ENCODE measurements at places on chromosomes 7 and 10.

DNA sequence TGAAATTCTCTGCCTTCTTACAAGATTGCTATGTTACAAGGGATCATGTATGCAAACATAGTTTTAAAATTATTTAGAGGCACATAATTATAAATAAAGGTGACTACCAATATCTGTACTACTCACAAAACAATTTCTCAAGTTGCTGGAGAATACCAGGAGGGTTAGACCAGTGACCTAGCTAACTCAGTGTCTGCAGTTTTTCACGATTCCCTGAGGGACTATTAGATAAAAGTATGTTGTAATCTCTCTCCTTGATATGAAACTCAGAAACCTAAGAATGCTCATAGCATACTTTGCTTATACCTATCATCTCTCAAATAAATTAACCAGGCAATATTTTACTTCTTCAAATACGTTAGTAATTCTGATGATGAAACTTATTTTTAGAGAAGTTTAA lies 534.0 kb upstream of the ANKRD30A start:
- no peak for DNase-seq

DNA sequence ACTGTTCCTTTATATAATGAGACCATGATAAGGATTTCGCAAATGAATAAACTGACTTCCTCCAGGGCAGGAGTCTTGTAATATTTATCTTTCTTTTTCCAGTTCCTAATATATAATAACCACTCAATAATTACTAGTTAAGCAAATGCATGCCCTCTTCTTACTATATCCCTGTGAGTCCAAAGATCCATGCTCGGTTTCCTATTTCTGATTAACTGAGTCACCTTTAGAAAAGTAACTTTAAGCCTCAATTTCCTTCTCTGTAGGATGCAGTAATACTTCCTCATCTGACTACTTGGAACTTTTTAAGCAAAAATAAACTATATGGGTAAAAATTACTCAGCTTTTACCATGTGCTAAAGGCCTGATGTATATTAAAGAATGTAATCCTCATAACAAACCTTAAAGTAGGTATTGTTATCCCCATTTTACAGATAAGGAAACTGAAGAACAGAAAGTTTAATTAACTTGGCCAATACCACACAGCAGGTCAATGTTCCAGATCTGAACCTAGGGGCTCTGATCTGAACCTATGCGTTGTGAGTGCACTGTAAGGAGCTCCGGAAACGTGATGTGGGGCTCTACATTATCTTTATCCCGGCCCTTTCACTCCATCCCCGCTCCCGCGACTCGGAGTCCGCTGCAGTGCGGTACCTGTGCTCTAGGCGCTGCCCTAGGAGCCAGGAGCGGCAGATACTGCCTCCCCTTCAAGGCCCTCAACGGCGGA lies 458 bp downstream of the COX15 start:
- no peak for DNase-seq

DNA sequence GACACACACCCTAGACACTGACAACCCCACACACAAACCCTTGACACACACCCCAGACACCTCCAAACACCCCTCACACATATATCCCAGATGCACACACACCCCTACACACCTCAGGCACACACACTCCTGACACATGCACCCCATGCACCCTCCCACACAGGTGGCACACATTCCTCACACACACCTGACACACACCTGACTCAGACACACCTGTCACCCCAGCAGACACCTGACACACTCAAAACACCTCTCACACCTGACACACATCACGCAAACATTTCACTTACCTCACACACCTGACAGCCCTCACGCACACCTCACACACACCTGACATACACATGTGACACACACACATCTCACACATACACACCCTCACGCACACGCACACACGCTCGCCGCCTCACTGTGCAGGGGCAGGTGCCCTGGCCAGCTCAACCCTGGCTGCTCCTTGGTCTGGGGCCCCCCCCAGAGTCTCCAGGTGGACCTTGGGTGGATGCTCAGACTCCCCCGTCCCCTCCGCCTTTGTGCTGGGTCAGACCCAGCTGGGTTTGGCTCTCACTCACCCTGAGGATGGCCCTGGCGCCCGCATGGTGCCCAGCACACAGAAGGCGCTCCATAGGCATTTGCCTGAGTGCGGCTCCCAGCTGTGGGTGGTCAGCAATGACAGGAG lies 3.1 kb upstream of the CALY start:
- DNase-seq, result no peak

- no peak for DNase-seq
Observed at GRCh38 chr7:30328381-30328780, 44.0 kb downstream of the ZNRF2 start.

DNA sequence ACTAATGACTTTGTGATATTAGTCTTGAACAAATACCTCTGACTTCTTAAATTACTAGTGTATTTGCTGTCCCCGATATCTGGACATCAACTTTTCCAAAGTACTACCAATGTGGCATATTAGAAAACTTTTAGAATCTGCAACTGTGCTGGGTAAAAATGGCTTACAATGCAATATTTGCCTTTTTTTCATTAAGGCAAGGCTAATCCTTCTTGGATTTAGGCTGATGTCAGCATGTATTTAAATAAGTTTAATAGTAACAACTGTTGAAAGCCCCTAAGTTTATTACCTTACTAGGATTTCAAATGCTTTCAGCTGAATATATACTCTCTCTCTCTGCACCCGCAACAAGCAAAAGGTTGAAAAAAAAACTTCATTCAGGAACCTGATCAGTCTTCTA lies 1232.3 kb downstream of the REEP3 start:
- DNase-seq, result no peak

- no peak for DNase-seq
Observed at GRCh38 chr10:103688491-103688890, 166.9 kb downstream of the SH3PXD2A start.

GRCh38 chr7:22579961-22580360 lies 80.0 kb upstream of the STEAP1B start:
- DNase-seq, result no peak

DNA sequence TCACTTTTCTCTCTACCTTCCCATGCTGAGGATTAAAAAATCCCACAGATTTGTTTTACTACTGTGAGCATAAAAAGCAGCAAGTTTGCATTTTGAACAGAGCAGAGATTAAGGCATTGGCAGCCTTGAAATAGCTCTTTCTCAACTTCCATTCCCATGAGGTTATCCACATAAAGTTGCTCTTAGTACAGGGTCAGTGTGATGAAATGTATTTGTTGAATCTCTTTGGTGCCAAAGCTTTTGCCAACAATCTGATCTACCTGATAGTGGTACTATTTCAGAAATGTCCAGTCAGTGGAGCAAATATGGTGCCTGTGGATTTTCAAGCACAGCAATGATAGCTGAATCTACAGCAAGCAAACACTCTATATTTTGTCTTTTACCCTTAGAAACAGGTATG lies 254.8 kb downstream of the INHBA start:
- DNase-seq, result no peak

GRCh38 chr7:127907110-127908040 lies 123.9 kb downstream of the LRRC4 start:
- no peak for DNase-seq

DNA sequence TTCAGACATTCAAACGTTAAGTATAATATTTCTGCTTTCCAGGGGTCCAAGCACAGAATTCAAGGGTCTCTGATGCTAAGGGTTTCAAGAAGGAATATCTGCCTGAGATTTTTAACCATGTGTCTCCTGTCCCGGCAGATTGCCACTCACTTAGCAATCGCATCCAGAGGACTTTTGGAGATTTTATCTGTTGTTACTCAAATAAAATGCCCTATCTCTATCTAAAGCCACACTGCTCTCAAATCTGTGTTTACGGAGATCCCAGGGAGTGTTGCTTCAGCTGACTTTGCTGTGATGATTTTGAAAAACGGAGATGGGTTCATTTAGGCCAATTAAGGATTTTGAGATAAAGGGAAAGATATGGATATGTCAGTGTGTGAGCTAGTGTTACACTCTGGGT lies 359.9 kb downstream of the DGKB start:
- DNase-seq, result no peak

- DNase-seq, result no peak
Observed at GRCh38 chr7:20438694-20439376, 108.1 kb downstream of the ITGB8 start.

DNA sequence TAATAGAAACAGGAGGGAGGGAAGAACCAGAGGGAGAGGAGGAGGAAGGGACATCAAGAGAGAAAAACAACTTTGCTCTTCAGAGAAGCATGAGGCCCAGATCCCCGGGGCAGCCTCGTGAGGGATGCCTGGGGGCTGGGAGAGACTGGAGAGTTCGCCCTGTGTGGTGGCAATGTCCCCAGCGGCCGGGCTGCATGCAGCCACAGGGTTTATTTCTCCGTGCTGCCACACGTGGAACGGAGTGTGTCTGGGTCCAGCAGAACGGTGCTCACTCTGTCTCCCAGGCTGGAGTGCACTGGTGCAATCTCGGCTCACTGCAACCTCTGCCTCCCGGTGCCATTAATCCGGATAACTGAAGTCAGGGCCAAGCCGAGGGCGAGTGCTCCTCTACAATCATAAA lies 257.7 kb downstream of the ACTR3B start:
- no peak for DNase-seq

DNA sequence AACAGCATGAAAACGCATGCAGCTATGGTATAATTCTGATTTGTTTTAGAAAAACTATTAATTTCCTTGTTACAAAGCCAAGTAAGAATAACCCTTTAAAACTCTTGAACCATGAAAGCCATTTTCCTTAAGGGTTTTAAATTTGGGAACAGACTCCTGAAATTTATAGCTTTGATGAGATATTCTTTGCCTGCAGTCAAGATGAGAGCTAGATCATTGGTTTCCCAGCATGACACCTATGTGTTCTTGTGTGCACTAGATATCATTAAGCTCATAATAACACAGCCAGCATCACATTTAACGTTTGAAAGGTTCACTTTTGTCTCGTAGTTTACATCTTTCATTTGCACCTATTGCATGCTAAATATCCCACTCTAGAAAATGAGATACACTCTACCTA lies 202.2 kb downstream of the PHF14 start:
- DNase-seq, result no peak

- no peak for DNase-seq
Observed at GRCh38 chr10:95406651-95407280, 116.0 kb upstream of the PDLIM1 start.

DNA sequence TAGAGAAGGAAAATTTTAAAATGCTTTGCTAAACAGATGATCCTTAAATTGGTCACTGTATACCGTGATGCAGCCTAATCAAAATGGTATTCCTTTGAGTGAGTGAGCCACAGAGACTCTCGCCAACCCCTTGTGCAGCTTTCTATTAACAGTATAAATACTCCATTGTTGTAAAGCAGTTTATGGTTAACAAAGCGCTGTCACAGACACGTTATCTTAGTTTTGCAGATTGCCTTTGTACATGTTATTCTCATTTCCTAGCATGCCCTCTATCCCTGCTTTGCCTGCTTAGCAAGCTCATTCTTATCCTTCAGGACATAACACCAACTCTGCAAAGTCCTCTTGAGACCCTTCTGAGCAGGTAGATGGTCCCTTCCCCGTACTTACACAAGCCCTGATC lies 694.4 kb downstream of the AUTS2 start:
- DNase-seq, result no peak

- DNase-seq, result no peak
Observed at GRCh38 chr7:40538281-40538680, 403.5 kb downstream of the SUGCT start.

- no peak for DNase-seq
Observed at GRCh38 chr7:44384586-44385433, 59.4 kb upstream of the CAMK2B start.

GRCh38 chr7:105079348-105079747 lies 65.3 kb downstream of the KMT2E start:
- no peak for DNase-seq

GRCh38 chr10:15300697-15301096 lies 70.4 kb downstream of the FAM171A1 start:
- DNase-seq, result no peak
